SW 1271 (cell line): ENCODE measurements at places on chromosomes 7 and 10.
A peak's percentile ranks its signal among the peaks of the same experiment; 100 is the strongest.

- no peak for DNase-seq
Measured at GRCh38 chr10:29243750-29244149, 45.1 kb upstream of the LYZL1 start.

GRCh38 chr10:114824391-114824790 lies 2.8 kb downstream of the FHIP2A start:
- no peak for DNase-seq

DNA sequence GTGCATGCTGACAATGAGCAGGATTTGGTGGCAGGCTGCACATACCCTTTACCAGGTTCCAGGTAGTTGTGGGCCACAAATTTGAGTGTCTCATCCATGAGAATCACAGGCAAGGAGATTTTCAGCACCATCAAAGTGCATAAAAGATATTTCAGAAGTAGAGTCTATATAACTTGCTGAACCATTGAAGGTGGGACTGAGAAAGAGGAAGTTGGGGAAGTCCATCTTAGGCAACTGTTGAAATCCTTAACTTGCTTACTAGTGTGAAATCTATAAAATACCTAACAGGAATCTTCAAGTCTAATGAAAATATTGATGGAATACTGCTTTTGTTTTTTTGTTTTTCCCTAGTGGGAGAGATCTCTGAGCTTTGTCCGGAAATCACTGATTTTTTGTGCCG lies 325.1 kb upstream of the PLXDC2 start:
- no peak for DNase-seq

DNA sequence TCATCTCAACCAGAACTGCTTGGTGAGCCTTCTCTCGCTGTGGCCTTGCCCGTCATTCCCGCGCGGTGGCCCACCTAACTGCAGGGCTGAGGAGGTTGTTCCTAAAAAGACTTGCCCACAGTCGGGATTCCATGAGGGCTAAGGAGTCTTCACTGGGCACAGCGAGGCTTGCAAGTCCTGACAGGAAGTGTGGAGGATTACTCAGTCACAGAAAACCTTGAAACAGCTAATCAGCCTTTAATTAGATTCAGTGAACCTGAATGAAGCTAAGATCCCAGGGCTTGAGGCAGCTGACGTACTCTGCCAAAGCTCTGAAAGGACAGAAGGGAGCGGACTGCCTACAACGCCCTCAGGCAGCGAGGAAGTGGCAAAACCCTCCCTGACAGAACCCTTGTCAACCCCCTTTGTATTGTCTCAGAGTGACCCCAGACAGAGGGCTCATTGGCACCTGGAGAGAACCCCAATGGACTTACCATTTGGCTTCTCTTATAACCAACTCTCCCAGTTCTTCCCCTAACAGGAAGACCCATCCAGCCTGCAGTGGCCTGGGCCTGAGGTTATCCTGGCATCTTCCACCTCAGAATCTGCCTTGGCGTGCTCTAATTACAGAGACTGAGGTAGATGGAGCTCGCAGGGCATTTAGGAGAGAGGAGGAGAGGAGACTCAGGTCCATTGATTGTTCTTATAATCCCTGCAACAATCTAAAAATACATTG lies 2.5 kb upstream of the LAMB4 start:
- no peak for DNase-seq

DNA sequence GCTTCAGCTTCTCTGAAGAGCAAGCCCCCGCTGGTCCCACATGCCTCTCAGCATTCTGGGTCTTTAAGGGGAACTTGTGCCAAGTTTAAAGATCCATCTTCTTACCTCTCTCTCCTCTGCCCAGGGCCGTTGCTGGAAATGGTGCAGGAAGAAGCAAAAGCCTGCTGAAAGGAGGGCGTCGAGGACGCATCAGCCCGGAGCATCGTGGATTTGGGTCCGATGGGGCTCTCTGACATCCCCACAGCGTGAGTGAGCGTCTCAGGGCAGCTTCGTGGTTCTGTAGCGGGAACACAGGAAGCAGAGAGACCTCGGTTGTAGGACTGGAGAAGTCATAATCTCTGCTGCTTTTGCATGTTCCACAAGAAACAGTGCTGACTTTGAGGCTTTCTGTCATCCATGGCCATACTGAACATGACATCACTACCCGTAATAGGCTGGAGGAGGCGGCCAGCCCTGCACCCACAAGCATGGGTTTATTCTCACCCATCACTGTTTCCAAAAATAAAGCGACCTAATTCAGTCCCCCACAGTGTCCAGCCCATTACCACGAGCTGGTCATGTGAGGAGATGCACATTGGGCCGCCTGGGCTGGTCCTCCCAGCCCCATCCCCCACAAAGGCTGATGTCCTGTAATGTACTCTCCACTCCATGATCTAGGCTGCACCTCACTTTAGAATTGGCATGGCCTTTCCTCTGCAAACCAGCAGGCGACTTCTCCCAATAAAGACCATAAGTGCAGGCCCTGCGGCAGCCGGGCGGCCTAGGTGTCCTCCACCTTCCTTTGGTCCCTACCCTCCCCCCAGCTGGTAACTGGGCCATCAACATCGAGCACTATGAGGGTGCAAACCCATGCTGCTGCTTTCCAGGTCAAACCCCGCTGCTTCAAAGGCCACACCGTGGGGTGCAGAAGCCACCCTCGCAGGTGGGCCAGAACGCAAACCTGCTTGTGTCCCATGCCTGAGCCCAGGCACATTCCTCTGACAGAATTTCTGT lies 276.9 kb downstream of the TNS3 start:
- DNase-seq: no peak

GRCh38 chr7:129919492-129919891 lies 33.3 kb downstream of the UBE2H start:
- no peak for DNase-seq

DNA sequence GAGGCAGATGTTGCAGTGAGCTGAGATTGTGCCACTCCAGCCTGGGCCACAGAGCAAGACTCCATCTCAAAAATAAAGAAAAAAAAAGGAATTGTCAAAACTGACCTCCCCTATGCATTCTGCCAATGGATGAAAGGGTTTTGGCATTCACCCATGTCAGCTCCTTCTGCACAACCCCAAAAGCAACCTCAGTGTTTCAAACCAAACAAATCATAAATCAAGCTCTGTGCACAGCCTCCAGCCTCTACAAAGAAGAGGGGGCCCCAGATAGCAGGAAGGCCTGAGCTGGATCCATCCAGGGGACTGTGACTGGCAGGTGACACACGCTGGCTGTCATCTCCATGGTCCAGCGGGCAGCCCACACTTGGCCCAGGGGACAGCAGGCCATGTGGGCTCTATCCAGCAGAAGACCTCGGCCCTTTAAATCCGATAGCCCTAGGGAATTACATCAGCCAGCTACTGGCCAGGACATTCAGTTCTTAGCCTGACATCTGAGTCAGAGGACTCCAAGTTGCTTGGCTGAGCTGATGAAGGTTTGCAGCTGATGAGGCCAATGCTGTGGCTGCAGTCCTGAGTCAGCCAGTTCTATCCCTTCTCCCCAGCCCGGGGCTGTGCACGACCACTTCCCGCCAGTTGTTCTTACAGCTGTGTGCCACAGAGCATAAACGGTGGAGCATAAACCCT lies 52.0 kb upstream of the FIGNL1 start:
- DNase-seq: no peak

GRCh38 chr10:63757067-63757466 lies 235.9 kb downstream of the REEP3 start:
- no peak for DNase-seq

GRCh38 chr7:138525757-138526156 lies 65.7 kb downstream of the TRIM24 start:
- no peak for DNase-seq

DNA sequence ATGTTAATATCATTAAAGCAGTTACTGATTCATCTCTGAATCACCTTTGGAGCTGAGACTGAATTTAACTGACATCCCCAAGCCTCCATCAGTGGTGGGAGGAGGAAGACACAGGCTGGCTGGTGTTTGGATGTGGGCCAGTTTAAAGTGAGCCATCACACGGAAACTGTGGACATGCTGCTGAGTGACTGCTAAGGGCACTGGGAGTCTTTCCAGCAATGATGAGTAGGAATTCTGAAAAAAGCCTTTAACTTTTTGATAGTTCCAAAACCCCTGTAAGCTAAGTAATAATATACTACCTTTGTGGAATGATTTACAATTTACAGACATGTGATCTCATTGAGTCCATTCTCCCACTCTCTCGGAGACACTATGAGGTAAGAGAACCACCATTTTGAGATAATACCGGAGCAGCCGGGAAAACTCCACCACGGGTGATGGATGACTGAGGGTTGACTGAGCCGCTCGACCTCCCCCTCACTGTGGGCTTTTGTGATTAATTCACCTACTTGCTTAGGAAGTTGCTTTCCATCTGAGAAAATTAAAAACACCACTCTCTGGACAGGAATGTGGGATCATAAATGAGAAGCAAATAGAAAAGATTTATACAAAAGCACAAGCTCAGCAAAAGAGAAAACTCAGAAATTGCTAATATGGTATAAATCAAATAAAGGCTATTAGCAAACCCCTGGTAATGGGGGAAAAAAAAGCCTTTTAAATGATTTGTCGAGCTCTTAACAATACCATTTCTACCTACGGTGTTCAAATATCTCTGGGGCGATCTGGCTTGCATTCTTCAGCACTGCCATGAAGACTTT lies 194.8 kb downstream of the FANK1 start:
- peak; percentile 1 for DNase-seq

DNA sequence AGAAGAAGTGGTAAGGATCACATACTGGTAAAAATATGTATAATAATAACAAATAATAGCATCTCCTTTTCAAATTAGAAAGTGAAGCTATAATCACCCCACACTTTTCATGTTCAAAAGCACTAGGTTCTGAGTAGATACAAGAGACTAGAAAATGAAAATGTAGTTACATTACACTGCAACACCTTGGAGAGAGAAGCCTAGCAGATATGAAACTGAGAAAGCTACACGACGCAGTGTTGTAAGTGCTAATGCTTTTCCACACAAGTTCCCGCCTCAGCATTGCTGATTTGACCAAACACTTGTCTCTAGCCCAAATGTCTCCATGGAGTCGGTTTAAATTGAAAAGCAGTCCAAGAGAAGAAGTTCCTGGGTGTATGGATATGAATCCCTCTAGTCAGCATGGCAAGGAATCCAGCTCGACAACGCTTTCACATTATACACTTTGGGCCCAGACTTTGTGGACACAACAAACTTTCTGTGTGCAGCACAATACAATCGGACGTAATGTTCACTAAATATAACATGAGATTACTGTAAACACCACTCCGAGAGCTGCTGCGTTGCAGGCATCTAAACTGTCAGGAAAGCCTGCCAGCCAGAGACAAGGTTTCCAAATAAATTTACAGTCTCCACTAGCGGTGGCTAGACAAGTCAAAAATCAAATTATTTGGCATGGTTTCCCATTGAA lies 1.7 kb downstream of the PDE1C start:
- no peak for DNase-seq

GRCh38 chr7:18698258-18698734 lies 202.7 kb downstream of the HDAC9 start:
- no peak for DNase-seq

DNA sequence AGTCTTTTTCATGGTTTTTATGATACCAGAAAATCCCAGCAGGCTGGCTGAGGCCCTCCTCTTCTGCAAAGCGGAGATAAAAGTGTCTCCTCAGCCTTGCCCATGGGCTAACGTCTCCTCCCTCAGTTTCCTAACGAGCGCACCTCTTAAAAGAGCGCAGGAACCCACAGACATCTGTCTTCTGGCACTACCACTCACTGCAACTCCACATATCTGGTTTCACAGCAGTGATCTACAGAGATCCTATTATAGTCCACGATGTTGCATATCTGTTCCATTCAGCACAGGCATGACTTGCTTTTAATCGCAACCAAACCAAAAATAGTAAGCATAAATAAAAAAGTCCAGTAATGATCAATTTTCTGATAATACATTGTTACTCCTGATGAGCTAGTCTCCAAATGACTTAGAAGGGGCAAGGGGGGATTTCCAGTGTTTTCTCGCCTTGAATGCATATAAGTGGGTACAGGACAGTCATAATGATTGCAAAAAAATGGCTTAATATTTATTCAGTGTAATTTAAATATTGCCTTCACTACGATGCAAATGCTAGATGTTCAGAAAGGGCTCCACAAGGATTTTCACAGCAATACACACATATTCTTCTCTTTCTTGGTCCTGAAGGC lies 20.9 kb downstream of the ANKRD22 start:
- DNase-seq: no peak

DNA sequence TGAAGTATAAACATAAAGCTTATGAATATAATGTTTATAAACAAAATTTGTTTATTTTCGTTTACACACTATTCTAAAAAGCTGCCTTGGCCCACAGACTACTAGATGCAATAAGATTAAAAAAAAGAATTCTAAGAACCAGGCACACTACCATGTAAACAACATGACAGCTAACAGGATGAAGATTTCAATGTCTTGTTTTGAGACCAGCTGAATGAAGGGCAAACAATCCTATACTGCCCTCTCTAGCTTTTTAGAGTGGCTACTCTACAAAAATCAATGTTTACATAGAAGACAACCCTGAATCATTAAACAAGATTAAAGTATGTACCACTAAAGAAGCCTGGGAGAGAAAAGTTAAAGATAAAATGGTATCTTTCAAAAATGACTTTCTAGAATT lies 38.6 kb downstream of the SLC25A40 start:
- no peak for DNase-seq

- no peak for DNase-seq
Measured at GRCh38 chr10:130808243-130808642, 503.3 kb downstream of the TCERG1L start.

GRCh38 chr7:5230265-5231067 lies 40.4 kb downstream of the WIPI2 start:
- no peak for DNase-seq

- DNase-seq: no peak
Measured at GRCh38 chr10:60733517-60733822, 44.8 kb upstream of the CDK1 start.

DNA sequence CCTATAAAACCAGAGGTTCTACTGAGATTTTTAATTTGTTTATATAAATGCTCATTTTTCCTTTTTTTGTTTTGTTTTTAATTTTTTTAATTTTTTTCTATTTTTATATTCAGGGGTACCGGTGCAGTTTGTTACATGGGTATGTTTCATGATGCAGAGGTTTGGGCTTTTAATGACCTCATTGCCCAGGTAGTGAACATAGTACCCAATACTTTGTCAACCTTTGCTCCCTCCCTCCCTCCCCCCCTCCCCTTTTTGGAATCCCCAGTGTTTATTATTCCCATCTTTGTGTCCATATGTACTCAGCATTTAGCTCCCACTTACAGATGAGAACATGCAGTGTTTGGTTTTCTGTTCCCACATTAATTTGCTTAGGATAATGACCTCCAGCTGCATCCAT lies 94.4 kb upstream of the NEBL start:
- no peak for DNase-seq

DNA sequence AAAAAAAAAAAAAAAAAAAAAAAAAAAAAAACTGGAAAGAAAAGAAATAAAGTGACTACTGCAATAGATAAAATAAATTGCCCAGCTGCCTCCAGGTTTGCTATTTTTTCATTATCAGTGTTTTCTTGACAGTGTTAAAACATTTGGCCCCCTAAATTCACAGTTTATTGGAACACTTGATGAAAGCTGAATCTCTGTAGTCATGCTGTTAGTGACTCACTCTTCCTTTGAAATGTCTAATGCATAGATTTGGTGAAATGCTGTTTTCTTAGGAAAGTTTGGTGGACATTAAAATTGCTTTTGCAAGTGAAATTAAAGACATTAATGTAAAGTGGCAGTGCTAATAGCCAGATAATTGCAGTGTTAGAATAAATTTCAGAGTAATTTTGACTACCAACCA lies 785.2 kb downstream of the NRG3 start:
- DNase-seq: no peak
